ENCODE measurements at places on chromosomes 6 and 20.

DNA sequence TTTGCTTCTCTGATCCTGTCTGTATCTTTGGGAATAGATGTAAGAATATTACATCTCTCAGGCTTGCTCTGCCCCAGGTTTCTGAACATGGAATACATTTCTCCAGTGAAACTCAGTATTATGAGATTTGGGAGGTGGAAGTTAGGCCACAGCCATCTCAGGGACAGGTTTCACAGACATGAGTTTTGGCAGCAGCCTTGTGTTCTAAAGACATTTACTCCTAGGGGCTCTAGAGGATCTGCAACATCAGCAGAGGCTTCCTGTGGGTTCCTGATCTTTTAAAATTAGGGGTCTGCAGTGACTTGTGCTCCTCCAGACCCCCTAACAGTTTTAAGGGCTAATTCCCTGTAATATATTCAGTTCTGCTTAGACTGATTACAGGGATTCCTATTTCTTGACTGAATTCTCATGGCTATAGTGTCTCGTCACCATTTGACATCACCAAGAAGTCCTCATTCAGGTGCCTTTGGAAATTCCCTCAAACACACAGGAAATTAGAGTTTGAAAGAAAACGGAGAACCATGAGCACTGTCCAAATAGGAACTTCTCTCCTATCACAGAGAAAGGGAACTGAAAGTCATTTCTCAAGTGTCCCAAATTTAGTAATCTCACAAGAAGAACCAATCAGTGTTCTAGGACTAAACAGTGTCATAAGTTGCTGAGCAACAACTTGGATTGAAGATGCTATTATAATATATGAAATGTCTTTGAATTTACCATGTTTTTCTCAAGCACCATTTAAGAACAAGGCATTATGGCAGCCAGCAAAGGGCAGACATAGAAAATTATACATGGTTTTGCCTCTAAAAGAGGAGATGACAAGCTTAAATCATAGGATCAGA, 2.5 kb upstream of the HLA-DRA start:
- peak; percentile 71 for DNase-seq

DNA sequence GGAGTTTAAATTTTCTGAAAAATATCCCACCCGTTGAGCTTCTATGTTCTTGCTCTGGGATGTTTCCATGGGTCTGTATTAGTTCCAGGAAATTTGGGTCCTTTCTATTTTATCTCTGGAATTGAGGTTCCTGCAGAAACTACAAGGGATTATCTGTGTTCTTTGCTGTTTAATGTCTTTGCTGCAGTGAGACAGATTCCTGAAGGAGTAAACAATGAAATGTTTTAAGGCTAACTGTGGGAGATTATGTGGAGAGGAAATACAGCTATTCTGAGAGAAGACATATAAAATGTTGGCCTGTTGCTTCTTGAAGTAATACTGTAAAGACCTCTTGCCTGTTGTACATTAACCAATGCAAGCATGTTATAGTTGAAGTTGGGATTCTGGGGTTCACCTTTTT, 43.5 kb downstream of the SAMD5 start:
- DNase-seq: no peak

DNA sequence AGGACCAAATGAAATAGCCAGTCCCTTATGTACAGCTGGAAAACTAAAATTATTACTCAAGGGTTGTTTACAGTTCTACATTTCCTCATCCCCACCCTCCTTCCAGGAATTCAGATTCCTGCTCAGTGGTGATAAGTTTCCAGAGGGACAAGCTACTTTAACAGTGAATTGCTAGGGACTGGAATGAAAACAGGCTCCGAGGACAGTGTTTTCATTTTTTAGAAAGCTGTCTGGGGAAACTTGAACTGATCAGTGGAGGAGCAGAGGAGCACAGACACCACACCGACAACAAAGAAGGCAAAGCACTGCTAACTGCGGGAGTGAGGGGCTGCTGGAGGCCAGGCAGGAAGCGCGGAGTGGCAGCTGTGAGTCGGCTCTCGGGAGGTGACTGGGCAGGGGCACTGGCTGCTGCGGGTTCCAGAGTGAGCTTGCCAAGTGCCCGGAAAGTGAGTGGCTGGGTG, 322.2 kb downstream of the ESR1 start:
- no peak for DNase-seq

DNA sequence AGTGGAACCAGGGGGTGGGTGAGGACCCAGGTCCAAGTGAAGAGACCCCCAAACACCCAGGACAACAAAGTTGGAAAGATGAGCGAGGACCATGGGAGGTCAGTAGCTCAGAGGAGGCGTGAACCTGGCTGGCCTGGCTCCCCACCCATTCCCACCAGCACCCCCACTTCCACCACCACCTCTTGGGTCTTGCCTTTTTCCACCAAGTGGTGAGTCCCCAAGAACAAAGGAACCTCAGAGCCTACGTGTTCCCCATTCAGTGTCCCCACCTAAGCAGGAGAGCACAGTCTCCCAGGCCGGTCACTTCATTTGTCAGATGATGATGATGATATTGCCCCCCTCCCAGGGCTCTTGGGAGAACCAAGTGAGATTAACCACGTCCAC, 531 bp upstream of the VWA7 start:
- no peak for DNase-seq

DNA sequence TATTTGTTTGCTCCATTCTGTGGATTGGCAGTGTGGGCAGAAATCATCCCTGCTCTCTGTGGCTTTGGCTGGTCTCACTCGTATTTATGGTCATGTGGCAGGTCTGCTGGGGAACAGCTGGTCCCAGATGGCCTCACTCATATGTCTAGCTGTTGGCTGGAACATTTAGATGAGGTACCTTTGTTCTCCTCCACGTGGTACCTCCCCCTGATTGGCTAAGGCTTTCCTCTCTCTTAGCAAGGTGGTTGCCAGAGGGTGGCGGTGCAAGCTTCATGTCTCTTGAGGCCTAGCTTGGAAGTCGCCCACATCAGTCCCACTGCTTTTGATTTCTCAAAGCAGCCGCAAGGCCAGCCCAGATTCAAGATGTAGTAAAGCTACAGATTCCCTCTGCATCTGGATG, 348.5 kb upstream of the BTBD3 start:
- DNase-seq: no peak

DNA sequence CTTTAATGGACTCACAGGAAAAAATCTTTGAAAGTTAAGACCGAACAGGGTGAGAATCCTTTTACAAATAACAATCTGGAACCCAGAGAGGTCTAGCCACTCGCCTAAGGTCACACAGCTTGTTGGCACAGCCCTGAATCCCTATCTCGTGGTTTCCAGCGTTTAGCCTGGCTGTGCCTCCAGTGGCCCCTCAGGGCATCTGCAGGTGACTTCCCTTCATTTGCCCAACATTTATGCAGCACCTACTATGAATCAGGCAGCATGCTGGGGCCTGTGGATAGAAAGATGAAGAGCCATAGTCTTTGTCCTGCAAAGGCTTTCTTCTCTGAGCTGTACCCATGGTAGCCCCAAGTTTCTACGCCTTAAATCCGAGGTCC, 2.6 kb upstream of the NR2E1 start:
- DNase-seq: peak; percentile 63

DNA sequence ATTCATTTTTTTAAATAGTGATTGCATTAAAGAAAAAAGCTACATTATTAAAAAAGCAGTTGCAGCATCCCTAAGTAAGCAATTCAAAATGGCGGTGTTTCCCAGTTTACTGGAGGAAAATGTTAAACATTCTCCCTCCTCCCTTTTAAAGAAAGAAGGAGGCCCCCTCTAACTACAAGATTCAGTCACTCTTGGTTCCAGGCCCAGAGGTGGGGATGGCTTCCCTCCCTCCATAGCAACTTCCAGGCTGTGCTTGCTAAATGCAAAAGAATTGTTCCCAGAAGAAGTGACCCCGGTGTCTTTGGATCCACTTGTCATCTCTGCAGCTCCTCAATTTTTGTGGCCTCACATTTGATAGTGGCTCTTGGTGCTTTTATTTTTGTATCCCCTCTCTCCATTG, 165.9 kb downstream of the SOBP start:
- no peak for DNase-seq

DNA sequence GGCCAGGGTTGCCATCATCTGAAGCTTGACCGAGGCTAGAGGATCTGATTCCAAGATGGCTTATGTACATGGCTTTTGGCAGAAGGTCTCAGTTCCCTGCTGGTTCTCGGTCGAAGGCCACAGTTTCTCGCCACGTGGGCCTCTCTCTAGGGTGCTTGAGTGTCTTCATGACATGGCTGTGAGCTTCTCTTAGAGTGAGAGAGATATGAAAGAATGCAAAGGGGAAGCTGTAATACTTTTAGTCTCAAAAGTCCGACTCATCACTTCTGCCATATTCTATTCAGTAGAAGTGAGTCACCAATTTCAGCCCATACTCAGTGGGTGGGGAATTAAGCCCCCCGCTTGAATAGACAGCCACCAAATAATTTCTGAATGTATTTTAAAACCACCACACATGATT, 94.2 kb downstream of the UTRN start:
- DNase-seq: no peak

DNA sequence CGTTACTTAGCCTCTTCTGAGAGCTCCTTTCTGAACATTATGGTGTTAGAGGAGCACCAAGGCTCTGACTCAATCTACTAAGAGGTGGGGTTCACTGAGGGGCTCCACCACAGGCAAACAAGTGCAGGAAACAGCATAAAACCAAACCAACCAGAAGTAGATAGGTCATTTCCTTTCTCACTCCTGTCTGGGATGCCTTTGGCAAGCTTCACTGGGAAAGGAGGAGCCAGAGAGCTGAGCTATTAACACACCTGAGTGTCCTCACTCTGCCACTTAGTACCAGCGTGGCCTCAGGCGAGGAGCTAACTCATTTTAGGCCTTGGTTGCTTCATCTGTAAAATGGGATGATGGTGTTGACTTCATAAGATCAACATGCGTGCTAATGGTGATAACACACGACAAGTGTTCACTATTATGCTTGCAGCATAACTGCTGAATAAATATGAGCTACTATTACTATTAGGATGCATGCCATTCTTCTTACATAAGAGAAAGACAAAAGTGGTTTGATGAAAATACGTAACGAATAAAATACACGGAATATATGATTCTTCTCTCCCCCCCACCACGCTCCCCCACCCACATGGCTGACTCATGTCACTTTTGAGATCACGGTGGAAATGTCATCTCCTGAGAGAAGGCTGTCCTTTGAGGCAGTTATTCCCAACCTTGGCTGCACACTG, 185.4 kb downstream of the BCAS1 start:
- no peak for DNase-seq

DNA sequence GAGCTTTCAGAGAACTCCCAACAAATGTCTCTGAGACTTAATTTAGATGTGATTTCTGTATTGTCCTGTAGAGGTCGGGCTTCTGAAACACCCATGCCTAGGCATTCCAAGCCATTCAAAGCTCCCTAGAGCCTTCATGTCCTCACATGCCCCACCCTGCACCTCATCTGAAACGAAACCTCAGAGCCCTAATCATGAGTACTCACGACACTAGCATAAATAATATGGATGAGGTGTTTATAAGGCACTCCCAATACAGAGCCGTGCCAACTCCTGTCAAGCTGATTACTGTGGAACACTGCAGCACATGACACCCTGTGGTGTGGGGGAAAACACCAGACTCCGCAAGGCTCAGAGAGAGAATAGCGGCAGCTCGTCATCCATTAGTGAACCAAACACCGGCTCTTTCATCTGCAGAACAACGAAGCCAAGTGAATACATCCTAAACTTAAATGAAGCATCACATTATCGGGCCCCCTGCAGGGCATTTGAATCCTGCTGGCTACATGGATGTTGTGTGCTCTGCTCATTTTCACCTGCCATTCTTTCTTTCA, 83.8 kb downstream of the FNDC1 start:
- DNase-seq: peak; percentile 71

All from hematopoietic multipotent progenitor cell treated with erythropoietin and hydrocortisone succinate and interleukin-3 and kit ligand, for 6 days (in vitro differentiated cells).